ENCODE measurements at places on chromosomes 7 and 10.

DNA sequence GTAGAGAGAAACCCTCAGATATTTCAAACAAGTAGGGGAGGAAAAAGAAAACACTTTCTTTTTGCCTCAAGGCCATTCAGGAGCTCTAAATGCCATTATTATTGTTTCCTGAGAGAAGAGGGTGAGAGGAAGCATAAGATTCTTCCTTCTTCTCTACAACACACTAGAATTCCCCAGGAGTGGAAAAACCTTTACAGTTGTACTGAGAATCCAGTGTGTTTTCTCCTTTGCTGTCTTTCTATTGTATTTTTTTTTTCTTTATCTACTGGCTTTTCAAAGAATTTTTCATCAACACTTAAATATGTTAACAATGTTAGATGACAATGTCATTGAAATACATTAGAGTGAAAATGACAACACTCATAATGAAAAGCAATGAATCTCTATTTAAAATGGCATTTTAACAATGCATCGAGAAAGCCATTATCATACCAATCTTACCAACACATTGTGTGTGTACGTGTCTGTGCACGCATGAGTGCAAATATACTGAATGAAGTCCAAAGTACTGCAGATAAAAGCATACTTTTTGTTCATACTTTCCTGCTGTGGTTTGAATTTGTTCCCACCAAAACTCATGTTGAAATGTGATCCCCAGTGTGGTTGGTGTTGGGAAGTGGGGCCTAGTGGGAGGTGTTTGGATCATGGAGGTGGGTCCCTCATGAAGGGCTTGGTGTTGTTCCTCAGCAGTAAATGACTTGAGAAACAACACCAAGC lies 24.2 kb upstream of the MACC1 start:
- no peak for DNase-seq

DNA sequence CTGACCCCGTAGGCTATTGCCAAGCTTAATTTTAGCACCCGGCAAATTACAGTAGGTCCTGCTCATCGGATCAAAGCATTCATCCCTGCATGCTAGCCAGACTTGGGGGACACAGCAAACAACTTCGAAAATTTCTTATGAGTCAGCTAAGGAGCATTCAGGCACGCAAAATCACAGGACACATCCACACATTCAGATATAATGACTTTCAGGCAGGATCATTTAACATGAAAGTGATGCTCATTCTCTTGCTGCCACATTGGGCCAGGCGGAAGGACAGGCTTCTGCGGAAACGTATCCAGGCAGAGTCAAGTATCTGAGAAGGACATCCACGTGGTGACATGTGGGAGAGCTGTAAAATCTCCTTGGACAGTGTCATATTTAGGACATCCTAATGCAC lies 474.0 kb upstream of the NRP1 start:
- DNase-seq: no peak

DNA sequence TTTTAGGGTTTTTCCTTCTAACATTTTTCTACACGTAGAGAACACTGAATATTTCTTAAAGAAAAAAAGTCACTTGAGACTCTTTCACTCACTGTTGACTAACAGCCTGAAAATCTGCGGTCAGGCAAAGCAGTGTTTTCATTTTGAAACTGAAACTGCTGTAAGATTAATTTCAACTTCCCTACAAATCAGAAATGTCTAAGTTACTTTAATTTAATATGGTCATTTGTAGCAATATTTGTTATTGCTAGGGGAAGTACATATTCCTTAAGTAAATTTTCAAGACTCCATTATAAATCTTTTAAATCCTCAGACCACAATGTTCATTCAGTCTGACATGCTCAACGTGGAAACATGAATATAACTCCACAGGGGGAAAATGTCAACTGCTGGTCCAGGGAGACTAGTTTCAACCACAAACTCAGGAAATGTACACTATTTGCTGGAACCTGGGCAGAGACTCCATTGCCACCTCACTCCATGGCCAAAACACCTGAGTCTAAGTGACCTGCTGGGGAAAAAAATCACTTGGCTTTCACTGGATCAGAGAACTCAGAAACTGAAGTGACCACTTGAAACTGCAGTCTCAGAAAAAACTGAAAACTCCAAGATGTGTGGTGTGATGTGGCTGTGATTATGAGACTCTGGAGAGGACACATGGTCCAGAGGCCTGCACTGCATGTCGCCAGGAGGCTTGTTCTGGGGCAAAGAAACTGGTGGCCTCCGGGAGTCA lies 161.2 kb downstream of the TAX1BP1 start:
- DNase-seq: no peak

- no peak for DNase-seq
Observed at GRCh38 chr10:97821308-97822038, 28.2 kb upstream of the GOLGA7B start.

GRCh38 chr10:22133749-22134624 lies 83.8 kb downstream of the EBLN1 start:
- DNase-seq: no peak

DNA sequence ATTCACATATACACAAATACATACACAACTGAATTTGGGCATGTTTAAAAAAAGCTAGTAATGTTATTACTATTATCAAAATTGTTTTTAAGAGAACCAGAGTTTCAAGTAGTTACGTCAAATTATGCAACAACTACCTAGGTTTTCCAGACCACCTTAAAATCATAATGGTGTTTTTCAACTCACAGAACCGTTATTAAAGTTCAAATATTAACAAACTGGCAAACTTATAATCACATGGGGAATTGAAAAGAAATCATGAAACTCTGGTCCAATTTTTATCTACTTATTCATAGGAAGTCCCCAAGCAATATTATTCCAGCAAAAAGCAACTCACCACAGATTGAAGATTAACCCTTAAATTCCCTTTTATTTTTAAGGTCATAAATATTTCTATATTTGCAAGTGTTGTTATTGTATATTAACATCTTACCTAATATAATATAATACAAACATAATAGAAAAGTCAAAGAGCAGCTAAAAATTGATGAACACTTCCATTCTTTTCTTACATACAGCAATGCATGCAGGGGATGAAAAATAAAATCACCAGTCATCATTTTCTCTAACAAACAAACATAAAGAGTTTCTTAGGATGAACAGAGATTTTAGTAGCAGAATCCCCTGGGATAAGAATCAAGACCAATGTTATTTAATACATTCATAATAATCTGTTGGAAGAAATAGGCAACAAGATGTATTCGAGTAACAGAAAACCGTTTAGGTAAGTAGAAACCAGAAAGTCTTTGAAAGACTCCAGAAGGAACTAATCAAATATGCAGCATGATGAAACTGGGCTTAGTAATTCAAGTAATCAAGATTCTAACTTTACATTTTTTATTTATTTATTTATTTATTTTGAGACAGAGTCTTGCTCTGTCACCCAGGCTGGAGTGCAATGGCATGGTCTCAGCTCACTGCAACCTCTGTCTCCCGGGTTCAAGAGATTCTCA lies 391.1 kb downstream of the PARD3 start:
- DNase-seq: no peak

GRCh38 chr7:124761164-124761715 lies 4.4 kb downstream of the GPR37 start:
- no peak for DNase-seq

DNA sequence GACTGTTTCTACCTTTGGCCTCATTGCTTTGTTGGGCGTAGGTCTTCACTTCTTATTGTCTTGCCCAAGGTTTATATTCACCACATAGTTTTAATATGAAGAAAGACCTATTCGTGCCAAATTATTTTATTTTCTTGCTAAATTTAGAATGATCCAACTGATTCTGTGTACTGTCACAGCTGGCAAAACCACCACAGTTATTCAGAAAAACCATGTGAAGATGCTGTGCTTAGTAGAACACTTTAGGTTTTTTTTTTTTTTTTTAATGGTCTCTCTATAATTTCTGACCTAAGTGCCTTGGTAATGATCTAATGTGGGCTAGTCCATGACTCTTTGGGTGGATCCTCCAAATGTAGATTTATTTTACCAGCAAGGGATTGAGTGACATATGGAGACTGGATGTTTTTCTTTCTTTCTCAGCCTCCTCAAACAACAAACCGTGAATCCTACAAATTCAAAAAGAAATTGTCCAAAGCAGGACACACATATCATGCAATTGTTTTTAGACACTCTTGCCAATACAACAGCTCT lies 243.8 kb downstream of the DYNC1I1 start:
- no peak for DNase-seq

- no peak for DNase-seq
Observed at GRCh38 chr7:151752816-151753595, 123.9 kb downstream of the PRKAG2 start.

- DNase-seq: no peak
Observed at GRCh38 chr10:16195894-16196293, 240.9 kb upstream of the PTER start.
